Caco-2 (cell line): ENCODE measurements at places on chromosomes 12 and 14.

DNA sequence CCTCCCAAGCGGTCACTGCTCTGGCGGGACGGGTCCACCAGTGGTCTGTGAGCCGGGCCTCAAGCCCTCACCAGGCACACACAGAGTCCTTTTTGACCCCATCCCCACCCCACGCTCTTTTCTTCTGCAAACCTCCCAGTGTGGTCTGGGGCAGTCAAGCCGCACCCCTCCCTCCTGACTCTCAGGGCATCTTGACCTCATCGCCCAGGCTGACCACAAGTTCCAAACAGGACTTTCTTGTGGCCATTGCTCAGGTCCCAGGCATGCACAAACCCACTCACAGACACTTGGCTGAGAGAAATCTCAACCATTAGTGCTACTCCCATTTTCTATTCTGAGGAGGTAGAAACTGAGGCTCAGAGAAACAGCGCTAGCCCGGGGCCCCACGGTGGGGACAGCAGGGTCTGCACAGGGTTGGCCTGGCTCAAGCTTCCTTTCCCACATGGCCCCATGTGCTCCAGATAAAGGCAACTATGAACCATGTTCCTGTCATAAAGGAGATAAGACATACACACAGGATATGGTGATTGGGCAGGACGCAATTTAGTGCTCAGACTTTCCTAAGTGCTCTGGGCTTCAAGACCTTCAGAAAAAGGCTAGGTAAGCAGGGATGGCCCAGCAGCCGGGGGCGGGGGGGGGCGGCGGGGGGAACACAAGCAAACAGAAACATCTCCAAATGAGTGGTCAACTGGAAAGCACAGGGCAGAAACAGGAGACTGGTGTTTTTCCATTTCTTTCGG is 69.6 kb downstream of the ITPK1 start:
- DNase-seq: no peak

DNA sequence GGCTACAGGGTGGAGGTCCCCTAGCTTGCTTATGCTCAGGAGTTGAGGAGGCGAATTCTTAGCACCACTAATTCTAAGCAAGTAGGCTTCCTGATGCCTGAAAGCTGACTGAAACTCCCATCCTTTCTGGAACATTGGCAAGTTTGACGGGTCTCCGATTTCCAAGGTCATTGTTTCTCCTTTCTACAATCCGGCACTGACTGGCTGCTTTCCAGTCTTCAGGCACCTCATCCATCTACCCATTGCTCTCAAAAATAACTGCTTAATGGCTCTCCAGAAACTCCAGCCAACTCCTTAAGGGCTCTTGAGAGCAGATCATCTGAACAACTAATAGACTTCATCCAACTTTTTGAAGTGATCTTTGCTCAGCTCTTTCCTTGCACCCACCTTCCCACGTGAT is 13.3 kb downstream of the REM2 start:
- no peak for DNase-seq

DNA sequence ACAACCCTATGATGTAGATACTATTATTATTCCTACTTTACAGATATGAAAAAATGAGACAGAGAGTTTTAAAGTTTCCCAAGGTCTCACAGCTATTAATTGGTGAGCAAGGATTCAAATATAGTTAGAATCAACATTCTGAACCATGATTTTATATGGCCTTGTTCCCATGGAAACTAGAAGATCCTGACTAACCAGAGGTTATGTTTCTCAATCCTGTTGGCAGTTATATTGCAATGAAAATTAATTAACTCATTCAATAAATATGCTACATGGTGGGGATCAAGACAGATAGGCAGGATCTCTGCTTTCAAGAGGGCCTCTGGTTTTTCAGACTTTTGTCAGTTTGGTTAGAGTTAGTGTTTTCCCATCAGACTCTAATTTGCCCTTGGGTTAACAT is 9.3 kb upstream of the FUT8 start:
- no peak for DNase-seq

DNA sequence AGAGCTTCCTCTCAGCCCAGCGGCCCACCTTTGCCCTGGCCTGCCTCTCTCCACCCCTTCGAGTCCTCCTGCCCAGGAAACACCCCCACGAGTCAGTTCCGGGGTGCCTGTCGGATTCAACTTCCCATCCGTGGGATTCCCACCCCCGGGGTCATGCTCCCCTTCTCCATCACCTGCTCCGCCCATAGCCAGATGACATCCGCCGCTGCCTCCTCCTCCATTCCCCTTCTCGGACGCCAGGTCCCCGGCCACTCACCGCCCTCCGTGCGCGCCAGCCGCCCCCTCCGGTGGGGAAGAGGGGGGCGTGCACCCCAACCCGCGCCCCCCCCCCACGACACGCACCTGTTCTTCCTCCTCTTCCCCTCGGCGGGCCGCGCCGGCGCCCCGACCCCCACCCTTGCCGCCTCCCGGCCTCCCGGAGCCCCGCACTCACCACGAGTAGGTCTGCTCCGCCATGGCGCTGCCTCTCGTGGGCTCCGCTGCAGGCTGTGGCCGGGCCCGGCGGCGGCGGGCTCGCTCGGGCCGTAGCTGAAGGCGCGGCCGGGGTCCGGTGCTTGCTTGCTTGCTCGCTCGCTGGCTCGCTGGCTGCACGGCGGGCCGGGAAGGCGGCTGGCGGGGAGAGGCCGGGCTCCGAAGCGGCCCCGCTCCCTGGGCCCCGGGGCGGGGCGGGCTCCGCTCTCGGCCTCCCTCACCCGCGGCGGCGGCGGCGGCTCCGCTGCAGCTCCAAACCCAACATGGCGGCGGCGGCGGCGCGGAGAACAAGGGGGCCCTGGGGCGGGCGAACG is 554 bp downstream of the SPPL3 start:
- DNase-seq: peak; percentile 67

DNA sequence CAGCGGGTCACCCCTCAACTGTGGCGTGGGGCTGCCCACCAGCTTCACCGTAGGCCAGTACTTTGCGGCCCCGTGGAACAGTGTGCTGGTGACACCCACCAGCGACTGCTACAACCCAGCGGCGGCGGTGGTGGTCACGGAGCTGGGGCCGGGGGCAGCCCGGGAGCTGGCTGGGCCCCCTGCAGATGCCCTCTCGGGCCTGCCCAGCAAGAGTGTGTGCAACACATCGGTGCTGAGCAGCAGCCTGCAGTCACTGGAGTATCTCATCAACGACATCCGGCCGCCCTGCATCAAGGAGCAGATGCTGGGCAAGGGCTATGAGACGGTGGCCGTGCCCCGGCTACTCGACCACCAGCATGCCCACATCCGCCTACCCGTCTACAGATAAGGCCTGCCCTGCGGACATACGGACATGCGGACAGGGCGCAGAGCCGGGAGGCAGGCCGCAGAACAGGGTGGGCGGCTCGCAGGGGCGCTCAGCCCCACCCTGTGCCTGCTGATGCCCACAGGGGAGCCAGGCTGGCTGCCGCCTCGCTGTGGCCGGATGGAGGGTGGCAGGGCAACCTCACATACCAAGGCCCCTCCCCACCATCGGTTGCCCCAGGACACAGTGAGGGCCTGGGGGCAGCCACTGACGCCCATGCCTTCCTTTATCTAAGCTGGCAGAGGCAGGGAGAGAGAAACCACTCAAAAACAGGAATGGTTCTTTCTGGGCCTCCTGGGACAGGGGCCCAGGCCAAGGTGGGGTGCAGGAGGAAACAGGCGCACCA is 55.5 kb downstream of the FAM222A start:
- DNase-seq: peak; percentile 17

GRCh38 chr12:65742018-65743010 is 82.0 kb upstream of the HMGA2 start:
- DNase-seq: peak; percentile 53

DNA sequence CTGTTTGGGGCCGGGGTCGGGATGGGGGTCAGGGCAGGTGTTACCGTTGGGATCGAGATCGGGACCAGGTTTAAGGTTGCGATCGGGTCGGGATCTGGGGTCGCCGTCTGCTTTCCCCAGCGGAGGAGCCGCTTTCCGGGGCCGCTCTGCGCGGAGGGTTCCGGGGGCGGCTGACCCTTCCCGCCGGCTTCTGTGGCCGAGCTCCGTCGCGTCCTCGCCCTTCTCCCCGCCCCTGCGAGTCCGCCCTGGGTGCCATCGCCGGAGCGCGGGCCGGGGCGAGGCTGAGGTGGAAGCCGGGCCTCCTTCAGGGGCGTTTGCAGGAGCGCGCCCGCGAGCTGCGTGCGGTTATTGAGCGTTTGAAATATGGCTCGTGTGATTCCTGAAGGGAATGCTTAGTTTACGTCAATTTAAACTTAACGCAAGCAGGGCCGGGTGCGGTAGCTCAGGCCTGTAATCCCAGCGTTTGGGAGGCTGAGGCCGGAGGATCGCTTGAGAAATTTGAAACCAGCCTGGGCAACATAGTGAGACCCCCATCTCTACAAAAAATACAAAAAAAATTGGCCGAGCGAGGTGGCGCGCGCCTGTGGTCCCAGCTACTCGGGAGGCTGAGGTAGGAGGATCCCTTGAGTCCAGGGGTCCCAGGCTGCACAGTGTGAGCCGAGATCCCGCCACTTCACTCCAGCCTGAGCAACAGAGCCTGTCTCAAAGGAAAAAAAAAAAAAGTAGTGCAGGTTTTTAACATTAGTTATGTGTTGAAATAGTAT is 620 bp downstream of the PGAM5 start:
- DNase-seq: peak; percentile 50
